ENCODE measurements at places on chromosomes 6 and 20.

DNA sequence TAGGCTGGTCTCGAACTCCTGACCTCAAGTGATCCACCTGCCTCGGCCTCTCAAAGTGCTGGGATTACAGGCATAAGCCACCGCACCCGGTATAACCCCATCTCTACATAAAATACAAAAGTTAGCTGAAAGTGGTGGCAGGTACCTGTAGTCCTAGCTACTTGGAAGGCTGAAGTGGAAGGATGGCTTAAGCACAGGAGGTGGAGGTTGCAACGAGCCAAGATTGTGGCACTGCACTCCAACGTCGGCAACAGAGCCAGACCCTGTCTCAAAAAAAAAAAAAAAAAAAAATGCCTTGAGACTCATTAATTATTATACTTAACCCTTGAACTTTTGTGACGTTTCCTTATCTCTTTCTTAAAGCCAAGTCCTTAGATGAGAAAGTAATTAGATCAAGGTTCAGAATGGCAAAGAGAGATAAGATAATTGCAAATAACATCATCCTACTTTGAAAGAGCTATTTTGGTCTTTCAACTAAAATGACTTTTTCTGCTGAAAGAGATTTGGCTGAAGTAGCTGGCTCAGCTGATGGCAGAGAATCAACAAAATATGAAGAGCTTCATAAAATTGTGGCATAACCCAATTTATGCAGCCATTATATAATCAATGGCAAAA is 4.7 kb upstream of the SHLD1 start:
- DNase-seq, result no peak

- no peak for DNase-seq
These were observed 360.4 kb downstream of the ZFAND3 start for GRCh38 chr6:38179794-38180430.

- DNase-seq, result no peak
These were observed 60.5 kb upstream of the PRND start for GRCh38 chr20:4661191-4661590.

DNA sequence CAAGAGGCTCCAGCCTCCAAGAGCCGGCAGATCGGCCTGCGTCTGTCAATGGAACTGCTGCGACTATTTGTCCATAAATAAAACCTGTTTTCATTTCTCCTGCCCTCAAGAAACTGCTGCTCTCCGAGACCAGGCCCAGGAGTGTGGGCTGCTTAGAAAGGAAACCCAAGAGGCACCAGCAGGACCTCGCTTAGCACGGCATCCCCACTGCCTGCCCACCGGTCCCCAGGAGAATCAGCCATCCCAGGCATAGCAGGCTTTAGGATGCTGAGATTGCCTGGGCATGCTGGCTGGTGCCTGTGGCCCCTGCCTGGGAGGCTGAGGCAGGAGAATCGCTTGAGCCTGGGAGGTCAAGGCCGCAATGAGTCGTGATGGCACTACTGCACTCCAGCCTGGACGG is 17.6 kb downstream of the NTSR1 start:
- no peak for DNase-seq

DNA sequence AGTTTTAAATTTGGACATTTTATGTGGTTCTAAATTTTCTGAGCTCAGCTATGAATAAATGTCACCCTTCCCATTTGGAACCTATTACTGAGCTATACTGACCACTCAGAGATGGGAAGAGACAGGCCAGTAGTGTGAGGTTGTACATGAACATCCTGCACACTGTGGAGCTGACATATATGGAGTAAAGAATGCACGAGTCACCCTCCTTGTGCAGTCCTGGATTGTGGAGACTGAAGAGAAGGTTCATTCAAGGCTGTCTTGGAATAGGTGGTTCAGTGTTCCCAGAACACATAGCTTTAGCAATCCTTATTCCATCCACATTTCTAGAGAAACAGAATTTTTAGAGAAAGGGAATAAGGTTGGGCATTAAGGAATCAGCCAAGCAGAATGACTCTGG is 50.3 kb upstream of the OGFRL1 start:
- no peak for DNase-seq

- no peak for DNase-seq
These were observed 21.8 kb upstream of the SAMD5 start for GRCh38 chr6:147486683-147487082.
